Fibroblast of skin of back (primary cell): ENCODE measurements at places on chromosomes 13 and 19.

DNA sequence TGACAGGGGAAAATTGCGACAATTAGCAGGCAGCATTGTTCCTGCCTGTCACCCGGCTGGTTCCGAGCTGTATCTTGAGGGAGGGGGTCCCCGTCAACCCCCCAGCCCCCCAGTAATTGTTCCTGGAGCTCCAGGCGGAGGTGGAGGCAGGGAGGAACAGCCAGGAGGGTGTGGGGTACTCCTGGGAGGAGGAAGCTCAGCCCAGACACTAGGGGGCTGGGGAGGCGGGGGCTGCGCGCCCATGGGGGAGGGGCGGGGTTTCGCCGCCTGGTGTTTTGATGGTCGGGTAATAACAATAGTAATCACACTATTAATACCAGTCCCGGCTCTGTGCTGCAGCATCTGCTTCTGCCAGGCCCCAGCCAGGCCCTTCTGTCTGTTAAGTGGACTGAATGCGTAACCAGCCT lies 8.6 kb downstream of the NPAS1 start:
- no peak for DNase-seq

DNA sequence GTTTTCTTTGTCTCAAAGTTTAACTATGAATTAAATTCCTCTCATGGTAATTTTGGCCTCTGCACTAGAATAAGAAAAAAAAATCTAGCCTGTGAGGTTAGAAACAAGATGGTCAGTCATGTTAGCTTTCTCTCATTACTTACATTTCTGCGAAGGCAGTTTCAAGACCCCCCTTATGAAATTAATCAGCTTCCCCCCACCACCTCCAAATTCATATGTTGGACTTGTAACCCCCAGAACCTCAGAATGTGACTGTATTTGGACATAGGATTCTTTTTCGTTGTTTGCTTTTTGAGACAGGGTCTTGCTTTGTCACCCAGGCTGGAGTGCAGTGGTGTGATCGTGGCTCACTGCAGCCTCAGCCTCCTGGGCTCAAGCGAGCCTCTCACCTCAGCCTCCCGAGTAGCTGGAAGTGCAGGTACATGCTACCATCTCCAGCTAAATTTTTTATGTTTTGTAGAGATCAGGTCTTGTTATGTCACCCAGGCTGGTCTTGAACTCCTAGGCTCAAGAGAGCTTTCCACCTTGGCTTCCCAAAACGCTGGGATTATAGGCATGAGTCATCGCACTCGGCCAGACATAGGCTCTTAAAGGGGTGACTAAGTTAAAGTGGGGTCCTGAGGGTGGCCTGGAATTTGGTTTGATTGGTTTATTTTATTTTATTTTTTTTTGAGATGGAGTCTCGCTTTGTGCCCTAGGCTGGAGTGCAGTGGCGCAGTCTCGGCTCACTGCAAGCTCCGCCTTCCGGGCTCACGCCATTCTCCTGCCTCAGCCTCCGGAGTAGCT lies 1.4 kb downstream of the PLA2G4C start:
- no peak for DNase-seq

- DNase-seq, result no peak
These were observed 525 bp downstream of the BORA start for GRCh38 chr13:72728290-72728605.

GRCh38 chr19:37334179-37335071 lies 36.5 kb upstream of the ZNF527 start:
- peak; percentile 92 for DNase-seq

DNA sequence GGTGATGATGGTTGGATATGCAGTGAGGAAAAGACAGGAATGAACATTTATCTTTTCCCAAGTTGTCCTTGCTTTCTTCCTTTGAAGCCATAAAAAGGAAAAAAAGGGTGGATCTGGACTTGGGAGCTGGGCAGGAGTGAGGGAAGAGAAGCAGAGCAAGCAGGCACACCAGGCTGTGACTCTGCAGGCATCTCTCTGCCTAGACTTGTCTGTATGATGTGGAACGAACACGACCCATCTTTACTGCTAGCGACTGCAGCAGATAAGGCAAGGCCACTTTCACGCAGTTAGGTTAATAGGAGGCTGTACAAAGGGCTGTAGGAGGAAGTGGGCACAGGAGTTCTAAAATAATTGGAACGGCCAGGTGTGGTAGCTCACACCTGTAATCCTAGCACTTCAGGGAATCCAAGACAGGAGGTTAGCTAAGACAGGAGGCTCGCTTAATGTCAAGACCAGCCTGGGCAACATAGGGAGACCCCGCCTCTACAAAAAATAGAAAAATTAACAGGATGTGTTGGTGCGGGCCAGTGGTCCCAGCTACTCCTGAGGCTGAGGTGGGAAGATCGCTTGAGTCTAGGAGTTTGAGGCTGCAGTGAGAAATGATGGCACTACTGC lies 961 bp upstream of the URI1 start:
- no peak for DNase-seq

GRCh38 chr19:47491358-47492136 lies 7.5 kb upstream of the KPTN start:
- no peak for DNase-seq

DNA sequence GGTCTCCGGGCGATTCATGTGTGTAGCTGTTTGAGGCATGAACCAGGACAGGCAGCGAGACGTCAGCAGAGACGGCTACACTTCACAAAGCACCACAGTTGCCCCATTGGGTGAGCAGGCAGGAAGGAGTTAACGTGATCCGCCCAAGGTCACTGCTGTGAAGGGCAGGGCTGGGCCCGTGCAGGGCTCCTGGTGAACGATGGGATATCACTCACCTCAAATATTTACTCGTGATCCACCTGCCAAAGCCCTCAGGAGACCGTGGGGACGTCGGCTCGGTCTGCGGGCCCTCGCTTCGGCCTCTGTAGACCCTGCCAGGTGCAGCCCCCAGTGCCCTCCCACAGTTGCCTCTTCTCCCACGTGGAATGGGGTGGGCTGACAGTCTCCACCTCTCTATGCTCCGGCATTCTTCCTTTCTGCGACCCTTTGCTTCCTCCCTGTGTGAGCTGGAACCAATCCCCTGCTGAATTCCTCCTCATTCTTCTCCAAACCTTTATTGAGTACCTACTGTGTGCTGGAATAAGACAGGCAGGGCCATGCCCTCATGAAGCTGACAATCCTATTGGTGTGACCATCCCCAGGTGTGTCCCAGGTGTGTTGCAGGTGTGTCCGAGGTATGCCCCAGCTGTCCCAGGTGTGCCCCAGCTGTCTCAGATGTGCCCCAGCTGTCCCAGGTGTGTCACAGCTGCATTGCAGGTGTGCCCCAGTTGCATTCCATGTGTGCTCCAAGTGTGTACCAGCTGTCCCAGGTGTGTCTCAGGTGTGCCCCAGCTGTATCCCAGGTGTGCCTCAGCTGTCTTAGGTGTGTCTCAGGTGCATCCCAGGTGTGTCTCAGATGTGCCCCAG lies 2.0 kb upstream of the GRK1 start:
- no peak for DNase-seq

GRCh38 chr13:47611664-47612288 lies 389.3 kb downstream of the SUCLA2 start:
- DNase-seq, result peak; percentile 75

- no peak for DNase-seq
These were observed 66.7 kb downstream of the LRRC63 start for GRCh38 chr13:46278474-46278873.

DNA sequence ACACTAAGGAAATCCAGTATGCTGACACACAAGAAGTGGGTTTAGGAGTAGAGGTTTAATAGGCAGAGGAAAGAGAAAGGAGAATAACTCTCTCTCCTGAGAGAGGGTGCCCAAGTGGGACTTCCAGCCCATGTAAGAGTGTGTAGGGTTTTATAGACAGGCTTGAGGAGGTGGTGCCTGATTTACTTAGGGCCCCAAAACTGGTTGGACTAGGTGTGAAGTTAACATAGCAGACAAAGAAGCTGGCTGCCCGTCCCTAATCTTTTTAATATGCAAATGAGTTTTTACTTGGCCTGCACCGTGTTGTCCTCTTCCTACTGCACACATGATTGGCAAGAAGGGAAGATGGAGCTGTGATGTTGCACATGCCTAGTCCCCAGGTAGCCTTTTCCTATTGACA lies 752.5 kb upstream of the SLITRK5 start:
- DNase-seq, result no peak

GRCh38 chr13:78084401-78084800 lies 165.8 kb upstream of the EDNRB start:
- DNase-seq, result no peak

- DNase-seq, result no peak
These were observed 6.9 kb downstream of the FXYD5 start for GRCh38 chr19:35161434-35161743.

GRCh38 chr19:5637971-5638370 lies 15.1 kb downstream of the SAFB start:
- DNase-seq, result no peak

DNA sequence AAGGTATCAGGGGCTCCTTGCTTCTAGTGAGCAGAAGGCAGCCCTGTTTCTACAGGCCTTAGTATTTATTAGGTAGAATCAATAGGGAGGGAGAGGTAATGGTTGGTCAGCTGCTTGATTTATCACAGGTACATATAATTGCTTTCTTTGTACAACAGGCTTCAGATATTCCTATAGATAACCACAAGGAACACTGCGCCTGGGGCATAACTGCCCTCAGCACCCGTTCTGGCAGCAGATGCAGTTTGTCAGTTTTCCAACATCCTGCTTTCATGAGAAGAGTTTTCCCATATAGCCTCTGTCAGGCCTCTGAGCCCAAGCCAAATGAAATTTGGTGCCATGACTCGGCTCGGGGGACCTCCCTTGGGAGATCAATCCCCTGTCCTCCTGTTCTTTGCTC lies 12.4 kb upstream of the ZNF486 start:
- no peak for DNase-seq

DNA sequence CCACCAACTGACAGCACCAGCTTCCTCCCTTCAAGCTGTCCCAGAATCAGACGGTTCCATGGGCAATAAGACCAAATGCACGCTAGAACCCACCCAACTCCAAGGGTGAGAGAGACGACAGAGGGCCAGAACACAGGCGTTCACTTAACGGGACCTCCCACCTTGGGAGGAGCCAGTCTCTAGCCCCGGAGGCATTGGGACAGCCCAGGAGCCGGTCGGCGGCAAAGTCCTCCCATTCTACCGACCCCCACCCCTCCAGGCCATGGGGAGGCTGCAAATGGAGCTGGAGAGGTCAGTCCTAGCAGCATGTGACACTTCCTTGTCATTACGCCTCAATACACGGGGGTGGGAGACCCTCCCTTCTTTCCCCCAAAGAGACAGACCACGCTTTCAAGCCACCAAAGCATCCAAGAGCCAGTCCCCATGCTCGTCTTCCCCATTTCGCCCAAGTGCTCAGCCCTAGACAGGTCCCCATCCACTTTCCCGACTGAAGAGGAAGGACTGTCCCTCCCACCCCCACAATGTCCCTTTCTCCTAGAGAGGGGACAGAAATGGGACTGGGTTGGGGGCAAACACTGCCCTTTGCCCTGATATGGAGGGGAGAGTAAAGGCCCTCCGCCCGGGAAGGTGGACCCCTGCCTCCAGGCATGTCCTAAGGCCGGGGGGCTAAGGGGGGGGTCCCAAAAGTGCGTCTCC lies 964 bp downstream of the KHSRP start:
- peak; percentile 60 for DNase-seq

DNA sequence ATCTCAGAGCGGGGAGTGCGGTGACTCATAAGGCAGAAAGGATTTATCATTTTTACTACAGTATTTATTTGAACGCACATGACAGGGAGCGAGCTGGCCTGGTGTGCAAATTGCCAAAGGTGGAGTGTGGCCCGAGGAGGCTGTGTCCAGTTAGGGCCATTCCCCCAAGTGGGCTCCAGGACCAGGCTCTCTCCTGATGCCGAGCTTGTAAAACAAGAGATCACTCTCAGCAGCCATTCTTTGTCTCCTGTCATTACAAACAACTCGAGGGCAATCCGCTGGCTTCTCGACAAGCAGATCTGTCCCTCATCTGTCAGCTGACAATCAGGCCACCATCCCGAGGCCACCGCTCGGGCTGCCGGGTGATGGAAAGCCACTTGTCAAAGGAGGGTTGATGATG lies 418.9 kb downstream of the ZNF536 start:
- DNase-seq, result no peak

GRCh38 chr19:50939596-50939995 lies 13.2 kb downstream of the KLK5 start:
- no peak for DNase-seq
